ENCODE measurements at places on chromosomes 16 and 17.

GRCh38 chr17:61177351-61177750 is 222.3 kb upstream of the TBX2 start:
- DNase-seq: no peak

DNA sequence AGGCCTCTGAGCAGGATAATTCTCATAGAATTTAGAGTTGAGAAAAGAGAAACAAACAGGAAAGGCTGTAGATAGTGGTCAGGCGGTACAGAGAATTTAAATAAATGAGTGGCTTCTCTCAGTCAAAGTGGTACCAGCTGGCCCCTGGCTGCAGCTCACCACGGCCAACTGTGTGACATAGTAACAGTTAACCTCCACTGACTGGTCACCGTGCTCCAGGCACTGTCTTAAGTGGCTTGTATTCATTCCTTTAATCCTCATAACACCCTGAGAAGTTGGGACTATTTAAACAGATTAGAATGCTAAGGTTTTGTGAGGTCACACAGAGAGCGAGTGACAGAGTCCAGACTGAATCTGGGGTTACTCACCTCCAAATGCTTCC is 108.9 kb downstream of the GNAO1 start:
- DNase-seq: no peak

GRCh38 chr16:7585705-7586104 is 253.1 kb downstream of the RBFOX1 start:
- DNase-seq: no peak

- no peak for DNase-seq
Observed at GRCh38 chr17:50768346-50768761, 1.0 kb upstream of the ANKRD40CL start.

- DNase-seq: no peak
Observed at GRCh38 chr17:65750631-65751115, 189.2 kb upstream of the AXIN2 start.

DNA sequence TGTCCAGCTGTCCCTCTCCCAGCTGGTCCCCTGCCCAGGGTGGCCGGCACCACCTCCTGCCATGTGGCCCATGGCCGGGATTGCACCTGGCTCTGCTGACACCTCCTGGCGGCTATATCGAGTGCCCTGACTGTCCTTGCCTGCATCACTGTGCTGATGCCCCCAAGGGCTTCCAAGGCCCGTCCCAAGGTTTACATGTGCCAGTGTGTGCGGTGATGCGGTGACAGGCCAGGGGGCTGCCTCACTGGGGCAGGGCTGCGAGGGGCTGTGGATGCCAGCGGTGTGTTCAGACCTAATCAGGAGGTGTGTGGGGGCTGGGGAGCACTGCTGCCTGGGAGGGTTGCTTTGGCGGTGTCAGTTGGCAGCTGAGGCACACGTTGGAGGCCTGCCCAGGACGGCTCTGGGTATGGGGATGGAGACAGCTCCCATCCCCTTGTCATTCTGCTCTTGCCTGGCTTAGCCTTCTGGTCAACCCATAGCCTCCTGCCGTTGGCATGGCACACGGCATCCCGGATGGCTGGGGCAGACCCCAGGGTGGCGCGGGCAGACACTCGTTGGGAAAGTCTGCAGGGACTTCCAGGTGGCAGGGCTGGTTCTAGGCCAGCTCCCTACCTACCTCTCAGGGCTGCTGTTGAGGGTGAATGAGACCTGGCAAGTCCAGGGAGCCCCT is 5.5 kb downstream of the MAP2K3 start:
- DNase-seq: no peak

DNA sequence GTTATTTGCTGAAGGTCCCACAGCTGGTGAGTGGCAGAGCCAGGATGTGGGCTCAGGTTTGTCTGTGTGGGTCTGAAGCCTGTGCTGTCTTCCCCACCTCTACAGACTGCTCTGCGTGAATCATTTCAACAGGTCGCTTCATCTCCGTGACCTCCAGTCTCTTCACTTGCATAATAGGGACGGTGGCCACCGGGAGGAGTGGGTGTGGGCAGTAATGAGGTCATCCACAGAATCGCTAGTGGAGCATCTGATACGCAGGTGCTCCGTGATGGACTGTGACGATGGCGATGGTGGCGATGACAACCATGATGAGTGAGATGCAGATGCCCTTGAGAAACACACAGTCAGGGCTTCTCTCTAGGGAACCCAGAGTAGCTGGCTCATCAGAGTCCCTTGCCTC is 120.2 kb downstream of the RAP1GAP2 start:
- no peak for DNase-seq

- DNase-seq: no peak
Observed at GRCh38 chr17:37065486-37066321, 117.0 kb downstream of the AATF start.

GRCh38 chr17:67095803-67096202 is 51.4 kb downstream of the CACNG1 start:
- DNase-seq: no peak

- no peak for DNase-seq
Observed at GRCh38 chr17:67021743-67022450, 22.5 kb upstream of the CACNG1 start.
